Fibroblast of mammary gland (primary cell): ENCODE measurements at places on chromosomes 7 and 10.

GRCh38 chr10:119383174-119383856 is 159.2 kb downstream of the RGS10 start:
- no peak for DNase-seq

- DNase-seq: no peak
Observed at GRCh38 chr7:8363407-8364015, 69.9 kb upstream of the NXPH1 start.

DNA sequence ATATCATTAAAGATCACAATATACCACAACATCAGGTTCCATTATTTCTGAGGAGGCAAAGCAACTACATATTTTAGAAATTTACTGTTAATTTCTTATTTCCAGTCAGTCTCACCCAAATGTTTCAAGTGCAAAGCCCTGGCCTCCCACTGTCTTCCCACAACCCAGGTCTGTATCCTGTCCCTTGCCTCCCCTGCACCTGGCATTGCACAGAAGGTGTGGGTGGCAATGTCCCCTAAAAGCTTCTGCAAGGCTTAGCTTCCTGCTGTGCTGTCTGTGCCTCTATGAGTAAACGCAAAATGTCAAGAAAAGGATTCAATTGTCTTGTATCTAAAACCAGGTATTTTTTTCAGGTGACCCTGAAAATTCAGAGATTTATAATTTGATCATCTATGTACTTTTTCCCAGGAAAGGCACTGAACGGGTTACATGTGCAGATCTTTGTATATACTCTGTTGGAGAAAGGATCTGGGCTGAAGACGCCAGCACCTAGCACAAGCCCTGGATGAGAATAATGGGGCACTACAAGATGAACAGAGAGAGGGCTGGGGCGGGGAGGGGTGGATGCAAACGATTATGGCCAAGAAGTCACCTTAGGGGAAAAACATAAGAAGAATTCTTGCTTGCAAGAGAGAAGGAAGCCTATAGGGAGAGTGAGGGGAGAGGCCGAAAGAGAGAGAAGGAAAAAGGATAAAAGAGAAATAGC is 3.1 kb upstream of the ANTXRL start:
- no peak for DNase-seq

GRCh38 chr7:43042302-43042701 is 70.1 kb upstream of the HECW1 start:
- DNase-seq: no peak

GRCh38 chr10:109914966-109915365 is 8.3 kb downstream of the XPNPEP1 start:
- peak; percentile 88 for DNase-seq

GRCh38 chr10:84583501-84583900 is 255.1 kb downstream of the CCSER2 start:
- no peak for DNase-seq

DNA sequence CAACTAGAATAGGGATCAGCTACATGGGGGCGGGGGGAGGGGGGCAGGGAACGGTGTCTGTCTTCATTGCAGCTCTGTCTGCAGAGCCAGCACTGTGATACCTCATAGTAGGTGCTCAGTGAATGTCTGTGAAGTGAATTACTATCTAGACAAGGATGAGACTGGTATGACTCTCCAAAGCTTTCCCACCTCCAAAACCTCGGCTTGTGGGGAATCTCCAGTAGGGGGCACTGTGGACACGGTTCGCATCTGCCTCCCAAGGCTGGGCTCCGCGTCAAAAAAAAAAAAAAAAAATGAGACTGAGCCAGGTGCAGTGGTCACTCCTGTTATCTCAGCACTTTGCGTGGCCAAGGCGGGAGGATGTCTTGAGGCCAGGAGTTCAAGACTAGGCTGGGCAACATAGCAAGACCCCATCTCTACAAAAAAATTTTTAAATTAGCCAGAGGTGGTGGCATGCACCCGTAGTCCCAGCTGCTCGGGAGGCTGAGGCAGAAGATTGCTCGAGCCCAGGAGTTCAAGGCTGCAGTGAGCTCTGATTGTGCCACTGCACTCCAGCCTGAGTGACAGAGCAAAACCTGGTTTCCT is 9.6 kb downstream of the TRIM56 start:
- peak; percentile 84 for DNase-seq

DNA sequence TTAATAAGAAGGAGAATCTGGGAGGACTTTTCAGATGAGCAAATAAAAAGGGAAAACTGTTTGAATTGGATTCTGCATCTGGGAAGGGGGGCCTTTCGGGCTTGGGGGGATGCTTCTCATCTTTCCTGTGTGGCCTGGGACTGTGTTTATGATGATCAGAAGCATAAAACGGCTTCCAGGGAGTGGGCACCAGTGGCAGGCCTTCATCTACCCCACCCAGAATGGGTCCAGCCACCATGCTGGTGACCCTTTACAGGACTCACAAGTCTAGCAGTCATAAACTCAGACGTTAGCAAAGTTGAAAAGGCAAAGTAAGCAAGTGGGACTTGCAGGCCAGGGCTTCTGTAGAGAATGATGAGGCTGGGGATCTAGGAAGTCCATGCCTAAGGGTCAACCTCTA is 198.3 kb upstream of the ZMIZ1 start:
- DNase-seq: no peak

DNA sequence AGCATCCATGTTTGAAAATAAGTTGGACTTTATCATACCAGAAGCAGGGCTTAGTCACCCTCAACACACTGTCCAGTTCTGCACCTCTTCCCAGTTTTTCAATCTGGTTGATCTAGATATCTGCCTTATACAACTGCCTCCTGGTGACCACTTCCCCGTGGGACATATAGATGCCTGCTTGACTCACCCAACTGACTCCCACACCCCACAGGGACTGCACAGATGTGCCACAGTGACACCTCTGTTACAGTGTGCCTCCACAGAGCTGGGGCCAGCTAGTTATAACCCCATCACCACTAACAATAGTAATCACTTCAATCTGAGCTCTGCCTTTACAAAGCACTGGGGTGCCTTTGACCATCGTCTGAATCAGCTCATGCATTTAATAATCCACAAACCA is 82.6 kb upstream of the AOAH start:
- DNase-seq: no peak

- no peak for DNase-seq
Observed at GRCh38 chr10:29941476-29941875, 117.9 kb downstream of the JCAD start.

DNA sequence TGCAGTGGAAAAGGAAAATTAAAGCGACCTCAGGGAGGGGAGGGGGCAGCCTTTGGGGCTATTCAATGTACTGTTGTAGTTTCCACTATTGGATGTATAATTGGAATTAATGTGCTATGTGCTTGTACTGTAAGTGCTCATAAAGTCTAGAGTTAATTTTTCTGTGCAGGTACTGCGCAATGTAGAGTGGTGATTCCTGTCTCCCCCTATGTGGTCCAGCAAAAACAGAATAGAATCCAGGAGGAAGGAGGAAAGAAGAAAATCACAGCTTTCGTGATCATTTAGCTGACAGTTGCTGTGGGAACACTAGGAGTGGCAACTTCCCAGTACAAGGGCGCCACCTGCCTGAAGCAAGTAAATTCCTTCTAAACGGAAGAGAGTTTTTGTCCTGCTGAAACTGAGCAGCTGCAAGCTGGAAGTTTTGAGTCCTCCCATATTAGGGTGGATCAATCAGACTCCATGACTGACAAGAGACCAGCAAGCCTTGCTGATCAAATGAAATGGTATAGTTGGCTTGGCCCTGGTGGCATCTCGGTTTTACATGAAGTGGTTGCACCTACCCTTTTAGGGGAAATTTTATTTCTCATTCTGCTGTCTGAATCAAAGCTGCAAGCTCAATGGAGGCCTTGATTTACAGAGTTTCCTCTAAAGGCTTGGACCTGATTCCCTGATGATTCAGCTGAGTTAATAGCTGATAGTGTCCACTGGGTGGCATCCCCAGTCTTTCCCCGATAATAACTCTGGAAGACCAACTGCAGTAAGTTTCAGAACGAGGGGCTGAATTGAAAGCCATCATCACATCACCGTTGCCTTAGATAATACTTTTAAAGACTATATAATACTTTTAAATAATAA is 299.8 kb downstream of the HGF start:
- DNase-seq: peak; percentile 76

- no peak for DNase-seq
Observed at GRCh38 chr7:8536431-8536830, 103.0 kb downstream of the NXPH1 start.

GRCh38 chr10:112918771-112919170 is 31.3 kb upstream of the TCF7L2 start:
- DNase-seq: no peak

DNA sequence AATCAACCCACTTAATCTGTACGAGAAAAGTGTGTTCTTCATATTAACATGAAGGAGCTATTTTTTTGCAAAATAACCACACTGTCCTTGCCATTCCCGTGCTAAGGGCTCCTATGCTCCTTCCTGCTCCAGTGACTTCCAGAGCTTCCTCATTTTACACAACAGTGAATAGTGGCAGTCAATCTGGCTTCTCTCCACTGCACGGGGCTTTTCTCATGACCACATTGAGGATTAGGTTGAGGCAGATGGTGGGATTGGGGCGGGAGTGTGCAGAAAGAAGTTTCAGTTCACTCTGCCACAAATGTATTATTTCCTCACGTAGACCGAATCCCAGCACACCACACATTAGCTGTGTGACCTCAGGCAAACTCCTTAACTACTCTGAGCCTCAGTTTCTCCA is 235.1 kb downstream of the ARHGAP12 start:
- DNase-seq: no peak

- peak; percentile 68 for DNase-seq
Observed at GRCh38 chr10:122342293-122343134, 32.0 kb upstream of the PLEKHA1 start.
